ENCODE measurements at places on chromosomes 5 and 9.

GRCh38 chr5:157269165-157269671 is 3.3 kb downstream of the CYFIP2 start:
- no peak for DNase-seq

DNA sequence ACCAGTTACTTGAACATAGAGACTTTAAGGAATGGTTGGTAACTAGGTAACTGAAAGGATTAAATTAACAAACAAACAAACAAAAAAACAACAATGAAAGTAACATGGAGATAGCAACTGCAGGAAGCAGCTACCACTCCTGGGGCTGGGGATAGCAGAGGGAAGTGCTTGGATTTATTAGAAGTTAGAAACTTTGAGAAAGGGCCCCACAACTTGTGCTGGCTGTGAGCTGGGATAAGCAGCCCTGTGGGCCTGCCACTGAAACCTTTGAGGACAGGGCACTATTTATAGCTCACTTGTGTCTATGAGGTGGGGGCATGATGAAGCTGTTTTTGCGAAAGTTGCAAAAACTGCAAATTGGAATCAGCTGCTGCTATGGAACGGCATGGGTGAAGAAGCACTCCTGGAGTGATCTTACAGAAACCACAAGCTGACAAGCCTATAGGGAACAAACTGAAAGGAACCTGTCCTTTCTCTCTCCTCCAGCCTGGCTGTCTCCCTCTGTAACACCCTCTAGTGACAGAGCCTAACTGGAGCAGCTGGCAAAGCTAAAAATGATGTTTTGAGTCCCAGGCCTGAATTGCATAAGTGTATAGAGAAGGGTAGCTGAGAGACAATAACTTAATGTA is 91.4 kb upstream of the RANBP6 start:
- DNase-seq, result no peak

GRCh38 chr9:137789295-137789895 is 88.2 kb upstream of the CACNA1B start:
- DNase-seq, result no peak

DNA sequence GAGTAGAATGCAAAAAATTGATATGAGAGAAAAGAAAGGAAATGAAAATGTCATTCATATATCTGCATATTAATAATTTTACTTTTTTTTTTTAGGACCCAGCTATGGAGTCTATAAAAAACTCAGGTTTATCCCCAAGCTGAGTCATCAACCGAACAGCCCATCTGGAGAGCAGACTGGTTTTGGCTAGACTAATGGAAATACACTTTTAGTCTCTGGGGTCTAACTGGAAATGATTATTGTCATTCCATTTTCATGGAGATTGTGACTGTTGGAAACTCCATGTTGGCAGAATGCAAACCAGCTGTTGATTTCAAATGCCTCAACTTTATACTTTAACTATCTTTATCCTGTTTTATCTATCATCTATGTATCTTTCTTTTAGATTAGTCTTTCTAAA is 28.7 kb downstream of the ANXA1 start:
- no peak for DNase-seq

- DNase-seq, result no peak
Measured at GRCh38 chr9:137972988-137973470, 95.4 kb downstream of the CACNA1B start.

- DNase-seq, result no peak
Measured at GRCh38 chr5:116444373-116445295, 130.0 kb downstream of the SEMA6A start.

- DNase-seq, result no peak
Measured at GRCh38 chr9:98869078-98869745, 61.7 kb downstream of the GALNT12 start.

- DNase-seq, result no peak
Measured at GRCh38 chr9:3784641-3785040, 258.8 kb upstream of the RFX3 start.

- DNase-seq, result no peak
Measured at GRCh38 chr5:137147346-137147745, 351.8 kb downstream of the SPOCK1 start.

GRCh38 chr9:1722404-1722803 is 292.7 kb upstream of the SMARCA2 start:
- DNase-seq, result no peak

DNA sequence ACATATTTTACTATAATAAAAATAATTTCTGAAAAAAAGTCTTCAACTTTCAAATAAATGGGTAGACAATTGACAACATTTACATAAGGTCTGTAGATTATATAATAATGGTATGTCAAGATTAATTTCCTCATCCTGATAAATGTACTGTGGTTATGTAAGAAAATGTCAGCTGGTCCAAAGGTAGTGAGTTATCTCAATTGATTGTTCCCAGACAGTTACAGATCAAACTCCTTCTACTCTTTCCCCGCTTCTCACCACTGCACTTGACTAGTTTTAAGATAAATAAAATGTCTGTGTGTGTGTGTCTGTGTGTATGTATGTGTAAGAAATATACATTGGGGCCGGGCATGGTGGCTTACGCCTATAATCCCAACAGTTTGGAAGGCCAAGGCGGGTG is 16.4 kb upstream of the MARCHF6 start:
- no peak for DNase-seq

DNA sequence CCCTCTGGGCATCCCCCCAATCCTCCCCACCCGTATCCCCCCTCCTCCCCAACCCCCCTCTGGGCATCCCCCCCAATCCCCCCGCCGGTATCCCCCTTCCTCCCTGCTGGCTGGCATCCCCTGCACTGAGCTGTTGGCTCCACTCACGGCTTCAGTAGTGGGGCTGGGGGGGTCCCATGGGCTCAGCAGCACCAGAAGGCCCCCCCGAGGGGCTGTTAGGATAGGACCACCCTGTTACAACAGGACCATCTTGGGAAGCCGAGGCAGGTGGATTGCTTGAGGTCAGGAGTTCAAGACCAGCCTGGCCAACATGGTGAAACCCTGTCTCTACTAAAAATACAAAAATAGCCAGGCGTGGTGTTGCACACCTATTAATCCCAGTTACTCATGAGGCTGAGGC is 42.4 kb downstream of the EXD3 start:
- no peak for DNase-seq

DNA sequence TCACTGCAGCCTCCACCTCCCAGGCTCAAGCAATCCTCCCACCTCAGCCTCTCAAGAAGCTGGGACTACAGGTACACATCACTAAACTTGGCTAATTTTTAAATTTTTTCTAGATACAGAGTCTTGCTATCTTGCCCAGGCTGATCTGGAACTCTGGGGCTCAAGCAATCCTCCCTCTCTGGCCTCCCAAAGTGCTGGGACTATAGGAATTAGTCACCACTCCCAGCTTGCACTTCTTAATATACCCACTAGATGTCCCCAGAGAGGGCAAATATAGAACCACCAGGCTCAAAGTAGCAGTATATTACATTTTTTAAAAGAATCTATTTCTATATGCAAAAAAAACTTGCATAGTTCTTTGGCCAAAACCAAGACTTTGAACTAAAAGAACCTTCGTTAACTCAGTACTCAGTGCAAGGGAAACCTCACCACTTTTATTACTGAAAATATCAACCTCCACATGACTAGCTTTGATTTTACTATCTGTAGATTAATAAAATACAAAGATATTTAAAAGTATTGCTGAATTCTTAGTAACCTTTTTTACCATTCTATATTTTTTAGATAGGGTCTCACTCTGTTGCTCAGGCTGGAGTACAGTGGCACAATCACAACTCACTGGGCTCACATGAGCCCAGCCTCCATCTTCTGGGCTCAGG is 25.8 kb upstream of the HSD17B3 start:
- DNase-seq, result no peak

- no peak for DNase-seq
Measured at GRCh38 chr9:114238891-114239875, 83.7 kb upstream of the ORM1 start.

DNA sequence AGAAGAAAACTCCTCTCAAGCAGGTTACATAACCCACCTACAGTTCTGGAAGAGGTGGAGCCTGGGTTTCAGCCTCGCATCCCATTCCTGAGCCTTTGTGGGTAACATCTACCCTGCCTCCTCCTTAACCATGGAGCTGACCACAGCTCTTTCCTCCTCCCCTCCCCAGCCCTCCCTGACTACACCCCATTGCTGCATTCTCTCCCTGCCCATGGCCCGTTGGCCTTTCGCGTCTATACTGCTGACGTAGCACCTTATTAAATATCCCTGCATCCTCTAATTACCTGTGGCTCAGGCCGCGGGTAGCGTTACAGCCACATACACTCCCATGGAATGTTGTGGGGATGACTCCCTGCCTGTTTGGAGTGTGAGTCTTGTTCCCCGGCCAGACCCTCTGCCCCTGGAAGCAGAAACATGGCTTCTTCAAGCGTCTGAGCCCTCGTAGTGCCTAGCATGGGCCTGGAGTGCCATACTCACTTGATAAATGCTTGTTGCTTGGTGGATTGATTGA is 72.8 kb downstream of the WWC1 start:
- DNase-seq, result no peak

- DNase-seq, result no peak
Measured at GRCh38 chr5:13910201-13910600, 34.3 kb downstream of the DNAH5 start.

DNA sequence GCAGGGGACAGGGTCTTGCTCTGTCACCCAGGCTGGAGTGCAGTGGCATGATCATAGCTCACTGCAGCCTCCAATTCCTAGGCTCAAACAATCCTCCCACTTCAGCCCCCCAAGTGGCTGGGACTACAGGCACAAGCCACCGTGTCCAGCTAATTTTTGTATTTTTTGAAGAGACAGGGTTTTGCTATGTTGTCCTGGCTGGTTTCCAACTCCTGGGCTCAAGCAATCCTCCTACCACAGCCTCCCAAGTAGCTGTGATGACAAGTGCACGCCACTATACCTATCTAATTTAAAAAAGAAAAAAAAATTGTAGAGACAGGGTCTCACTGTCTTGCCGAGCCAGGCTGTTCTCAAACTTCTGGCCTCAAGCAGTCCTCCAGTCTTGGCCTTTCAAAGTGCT is 31.6 kb upstream of the LECT2 start:
- DNase-seq, result no peak

DNA sequence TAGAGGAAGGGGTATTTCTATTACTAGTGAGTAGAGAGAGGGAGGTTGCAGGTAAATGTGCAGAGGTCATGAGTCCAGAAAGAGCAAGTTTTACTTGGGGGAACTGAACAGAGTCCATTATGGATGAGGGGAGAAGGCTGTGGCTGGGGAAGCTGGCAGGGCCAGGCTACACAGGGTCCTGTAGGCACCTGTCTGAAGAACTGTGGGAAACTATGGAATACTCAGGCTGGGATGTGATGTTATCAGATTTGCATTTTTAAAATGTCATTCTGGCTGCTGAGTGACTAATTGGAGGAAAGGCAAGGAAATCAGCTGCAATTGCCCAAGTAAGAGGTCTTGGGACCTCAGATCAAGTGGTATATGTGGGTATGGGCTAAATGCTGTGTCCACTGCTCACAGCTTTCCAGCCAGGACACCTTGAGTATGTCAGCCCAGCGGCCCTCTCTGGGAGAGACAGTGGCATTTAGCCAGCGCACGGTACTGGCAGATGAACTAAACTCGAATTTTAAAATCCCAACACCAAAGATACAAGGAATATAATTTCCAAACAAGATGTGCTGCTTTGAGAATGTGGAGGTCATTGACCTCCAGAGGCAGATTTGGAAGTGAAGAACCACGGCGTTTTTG is 49.1 kb downstream of the FGF1 start:
- no peak for DNase-seq

GRCh38 chr5:160092960-160093707 is 26.1 kb downstream of the PWWP2A start:
- no peak for DNase-seq

DNA sequence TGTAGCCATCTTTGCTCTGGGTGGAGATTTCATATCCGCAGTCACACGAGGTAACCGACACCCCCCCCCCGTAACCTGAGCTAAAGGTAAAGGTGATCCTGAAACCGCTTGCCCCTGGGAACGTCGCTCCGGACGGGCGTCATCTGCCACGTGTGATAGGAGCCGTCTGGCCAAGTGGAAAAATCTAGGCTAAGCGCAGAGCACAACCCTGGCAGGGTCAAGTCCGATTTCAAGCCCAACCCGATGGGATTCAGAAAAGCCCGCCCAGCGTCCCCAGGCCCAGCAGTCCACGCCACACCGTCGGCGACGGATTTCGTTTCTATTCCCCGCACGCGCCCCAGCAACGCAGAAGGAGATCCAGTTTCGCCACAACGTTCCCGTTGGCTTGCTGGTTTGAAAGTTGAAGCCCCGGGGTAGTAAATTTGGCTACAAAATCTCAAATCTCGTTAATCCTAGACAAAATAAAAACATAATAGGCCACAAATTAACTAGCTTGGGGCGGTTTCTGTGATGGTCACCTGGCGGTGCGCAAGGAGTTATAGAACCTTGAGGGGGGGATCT is 32.4 kb upstream of the NFIB start:
- DNase-seq, result no peak

DNA sequence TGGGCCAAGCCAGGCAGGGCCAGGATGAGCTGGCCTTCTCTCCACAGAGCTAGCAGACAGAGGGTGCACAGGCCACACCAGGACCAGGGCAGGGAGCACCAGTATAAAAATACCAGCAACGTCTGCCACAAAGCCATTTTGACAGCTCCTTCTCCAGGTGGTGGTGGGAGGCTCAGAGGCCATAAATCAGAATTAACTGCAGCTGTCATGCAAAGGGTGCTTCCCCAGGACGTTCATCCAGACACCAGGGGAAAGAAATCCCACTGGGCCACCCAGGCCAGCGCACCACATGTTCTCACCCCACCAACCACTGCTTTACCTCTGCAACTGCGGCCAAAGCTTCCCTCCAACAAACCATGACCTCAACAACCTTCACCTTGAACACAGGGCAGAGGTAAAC is 403.7 kb upstream of the TRPC7 start:
- no peak for DNase-seq

- DNase-seq, result no peak
Measured at GRCh38 chr5:38426986-38427950, 129.2 kb downstream of the LIFR start.

Measured in GOT3 (cell line).